Forelimb muscle (tissue), 1 donor: ENCODE measurements at places on chromosomes 4 and X. TPM values are rescaled to one million over a fixed set of nuclear protein-coding genes. Genes with fewer than 3 reads are reported as not detected.

GRCh38 chrX:93875621-93876282, 201.7 kb downstream of the FAM133A start:
- no peak for DNase-seq

DNA sequence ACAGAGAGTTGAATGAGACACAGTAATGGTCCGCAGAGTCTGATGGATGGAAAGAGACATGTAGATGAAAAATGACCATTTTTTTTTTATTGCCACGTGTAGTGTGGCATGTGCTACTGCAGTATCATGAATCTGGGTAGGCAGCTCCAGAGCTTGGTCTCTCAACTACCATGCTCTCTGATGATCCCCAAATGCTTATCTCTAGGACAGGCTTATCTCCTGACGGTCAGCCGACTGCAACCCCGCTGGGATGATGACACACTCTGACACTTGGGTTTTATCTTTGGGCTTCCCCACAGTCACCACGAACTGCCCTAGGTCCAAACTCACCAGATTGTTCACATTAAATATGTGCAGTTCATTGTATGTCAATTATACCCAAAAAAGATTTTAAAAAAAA, 239.7 kb downstream of the QDPR start:
- no peak for DNase-seq

- DNase-seq = no peak
These were observed 46.6 kb downstream of the MAOA start for GRCh38 chrX:43702660-43703059.

GRCh38 chrX:22141047-22141730, 109.1 kb downstream of the PHEX start:
- no peak for DNase-seq

- DNase-seq = no peak
These were observed 473.9 kb upstream of the FTHL17 start for GRCh38 chrX:31545726-31546125.

UTP3 gene
- polyA plus RNA-seq = 18.7 TPM

SMIM10 gene
- 12.7 TPM for polyA plus RNA-seq

DNA sequence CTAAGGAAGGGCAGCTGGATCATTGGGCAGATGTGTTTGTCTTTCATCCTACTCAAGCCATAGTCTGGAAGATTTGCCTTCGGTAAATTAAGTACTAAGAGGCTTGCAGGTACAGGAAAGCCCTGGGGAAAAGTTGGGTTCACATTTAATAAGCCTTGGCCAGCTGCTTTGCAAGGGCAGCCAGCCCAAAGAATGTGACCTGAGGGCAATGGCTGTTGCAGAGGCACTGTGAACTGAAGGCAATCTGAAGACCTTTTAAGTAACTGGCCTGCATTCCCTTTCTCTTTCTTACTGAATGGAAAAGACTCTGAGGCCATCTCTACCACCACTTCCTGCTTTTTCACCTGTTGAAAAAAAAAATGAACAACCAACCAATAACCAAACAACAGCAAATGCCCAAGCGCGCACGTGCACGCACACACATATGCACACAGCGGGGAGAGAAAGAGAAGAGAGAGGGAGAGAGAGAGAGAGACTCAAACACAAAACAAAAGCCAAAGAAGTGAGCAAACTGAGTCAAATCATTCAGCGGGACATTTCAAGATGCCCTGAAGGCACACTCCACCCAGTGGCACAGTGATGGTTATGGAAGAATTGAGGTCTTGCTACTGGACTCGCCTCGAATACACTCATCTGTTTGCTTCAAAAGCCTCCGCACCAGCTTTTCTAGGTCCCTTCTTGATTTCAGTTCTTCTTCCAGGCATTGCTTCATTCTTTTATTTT, 19.6 kb downstream of the CD40LG start:
- no peak for DNase-seq

DNA sequence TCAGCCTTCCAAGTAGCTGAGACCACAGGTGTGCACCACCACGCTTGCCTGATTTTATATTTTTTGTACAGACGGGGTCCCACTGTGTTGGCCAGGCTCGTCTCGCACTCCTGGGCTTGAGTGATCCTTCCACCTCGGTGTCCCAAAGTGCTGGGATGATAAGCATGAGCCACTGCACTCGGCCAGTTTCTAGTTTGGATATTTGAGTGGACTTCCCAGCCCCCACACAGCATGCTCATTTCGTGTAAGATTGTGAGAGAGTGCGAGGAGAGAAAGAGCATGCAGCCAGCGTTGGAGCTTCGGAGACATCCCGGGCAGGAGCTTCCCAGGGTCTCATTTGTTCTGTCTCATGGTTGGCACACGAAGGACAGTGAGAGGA, 31.8 kb downstream of the ARSD start:
- DNase-seq = no peak

SPP1 gene
- 85.1 TPM for polyA plus RNA-seq

DNA sequence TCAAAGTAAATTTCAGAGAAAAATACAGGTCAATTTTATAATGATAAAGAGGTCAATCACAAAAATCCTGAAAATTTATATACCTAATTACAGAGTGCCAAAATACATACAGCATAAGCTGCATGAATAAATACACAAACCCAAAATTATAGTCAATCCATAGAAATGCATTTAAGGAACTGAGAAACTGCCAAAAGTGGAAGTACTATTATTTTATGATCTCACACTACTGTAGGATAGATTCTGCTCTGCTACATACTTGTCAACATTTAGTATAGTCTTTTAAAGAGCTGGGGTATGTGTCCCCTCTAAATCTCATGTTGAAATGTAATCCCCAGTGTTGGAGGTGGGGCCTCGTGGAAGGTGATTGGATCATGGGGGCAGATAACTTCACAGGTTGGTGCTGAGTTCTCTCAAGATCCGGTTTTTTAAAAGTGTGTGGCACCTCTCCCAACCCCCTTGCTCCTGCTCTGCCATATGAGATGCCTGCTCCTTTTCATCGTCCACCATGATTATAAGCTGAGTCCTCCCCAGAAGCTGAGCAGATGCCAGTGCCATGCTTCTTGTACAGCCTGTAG, 31.8 kb downstream of the CHIC2 start:
- no peak for DNase-seq

DNA sequence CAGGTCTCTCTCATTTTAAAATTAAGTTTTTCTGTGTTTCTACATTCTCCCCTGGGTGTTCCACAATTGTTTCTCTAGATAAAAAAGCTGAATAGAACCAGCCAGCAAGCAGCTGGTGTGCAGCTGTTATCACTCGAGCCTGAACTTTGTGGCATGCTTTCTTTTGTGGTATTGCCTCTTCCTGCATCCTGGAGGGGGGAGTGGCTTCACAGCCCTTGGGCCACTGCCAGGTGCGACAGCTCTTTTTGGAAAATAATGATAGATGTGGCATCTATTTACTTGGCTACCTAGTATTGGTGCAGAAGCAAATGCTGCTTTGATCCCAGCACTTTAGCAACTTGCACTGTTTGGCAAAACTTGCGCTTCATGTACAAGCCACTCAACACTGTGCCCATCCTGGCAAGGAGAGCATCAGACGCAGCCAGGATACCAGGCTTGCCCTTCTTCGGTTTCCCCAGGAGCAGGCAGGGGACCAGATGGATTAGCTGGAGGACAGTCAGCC, 69.4 kb downstream of the HMGB2 start:
- no peak for DNase-seq

VCX3A gene
- not detected for polyA plus RNA-seq

- DNase-seq = no peak
These were observed 149.8 kb upstream of the TENM3 start for GRCh38 chr4:182093431-182093831.
